ENCODE measurements at places on chromosomes 11 and 22. TPM values are rescaled to one million over a fixed set of nuclear protein-coding genes. Genes with fewer than 3 reads are reported as not detected.

- no peak for DNase-seq
Measured at GRCh38 chr11:65536412-65537295, 11.8 kb downstream of the SCYL1 start.

DNA sequence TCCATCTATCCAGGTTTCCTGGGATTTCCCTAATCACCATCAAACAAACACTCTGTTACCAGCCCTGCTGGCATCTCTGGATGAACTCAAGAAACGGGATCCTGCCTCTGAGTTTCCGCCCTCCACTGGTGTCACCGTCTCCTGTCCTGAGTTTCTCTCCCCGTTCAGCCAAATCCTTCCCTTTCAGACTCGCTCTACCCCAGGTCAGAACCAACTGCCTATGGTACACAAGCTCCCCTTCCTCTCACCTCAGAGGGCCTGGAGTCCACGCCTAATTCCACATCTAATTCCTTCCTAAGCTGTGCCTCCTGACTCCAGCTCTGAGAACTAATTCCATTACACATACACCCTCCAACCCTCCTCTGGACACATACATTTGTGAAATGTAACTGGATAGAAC, 96.1 kb downstream of the SHANK2 start:
- no peak for DNase-seq

DNA sequence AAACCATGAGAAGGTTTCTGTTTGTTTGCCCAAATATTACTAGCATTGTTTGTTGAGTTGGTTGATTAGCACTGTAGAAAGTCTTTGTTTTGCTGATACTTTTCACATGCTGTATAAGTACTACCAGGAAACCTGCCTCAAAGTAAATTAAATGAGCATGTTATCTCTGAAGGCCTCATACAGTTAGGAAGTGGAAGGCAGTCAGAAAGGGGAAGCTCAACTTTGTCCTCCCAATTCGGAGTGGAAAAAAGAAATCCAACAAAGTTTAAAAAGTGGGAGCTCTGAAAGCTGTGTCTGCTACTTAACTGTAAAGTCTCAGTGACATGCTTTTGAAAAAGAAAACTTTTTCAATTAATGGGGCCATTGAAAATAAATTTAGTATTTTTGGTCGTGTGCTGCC, 188.3 kb upstream of the BLID start:
- DNase-seq, result no peak

The CDC45 gene
- 7.6 TPM for total RNA-seq

GRCh38 chr11:4960877-4961276, 5.4 kb upstream of the OR51A2 start:
- no peak for DNase-seq

- no peak for DNase-seq
Measured at GRCh38 chr11:26027887-26028286, 304.0 kb upstream of the ANO3 start.

GRCh38 chr11:67505605-67506396, 638 bp upstream of the PITPNM1 start:
- DNase-seq, result peak; percentile 92

The MUC15 gene
- not detected for total RNA-seq

The RASGRP2 gene
- 29.5 TPM for total RNA-seq

- DNase-seq, result no peak
Measured at GRCh38 chr11:32109138-32109537, 18.3 kb downstream of the RCN1 start.

- DNase-seq, result peak; percentile 24
Measured at GRCh38 chr11:61011229-61011870, 39.9 kb downstream of the CD6 start.

- no peak for DNase-seq
Measured at GRCh38 chr11:71263386-71263785, 11.0 kb upstream of the SHANK2 start.

DNA sequence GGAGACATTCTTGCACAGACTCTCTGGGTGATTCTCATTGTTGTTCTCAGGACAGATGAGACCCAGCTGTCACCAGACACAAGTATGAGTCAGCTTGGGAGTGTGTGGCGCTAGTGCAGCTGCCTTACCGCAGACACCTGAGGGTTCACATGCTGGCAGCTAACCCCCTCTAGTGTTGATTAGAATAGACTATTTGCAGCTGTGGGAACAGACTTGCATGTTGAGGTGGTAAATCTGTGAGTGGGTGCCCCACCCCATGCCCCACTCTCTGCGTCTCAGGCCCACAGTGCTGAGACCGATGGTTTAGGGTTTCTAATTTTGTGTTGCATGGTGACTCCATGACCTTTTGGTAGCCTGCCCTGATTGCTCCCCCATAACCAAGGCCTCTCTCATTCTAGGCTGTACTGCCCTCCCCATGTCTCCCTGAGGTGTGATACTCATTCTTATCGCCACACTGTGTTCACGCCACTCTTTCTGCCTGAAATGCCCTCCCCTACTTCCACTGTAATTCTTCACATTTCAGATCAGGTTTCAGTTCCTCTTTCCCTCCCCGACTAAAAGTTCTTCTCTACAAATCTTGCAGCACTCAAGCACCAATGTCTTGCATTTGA, 73.7 kb upstream of the KIRREL3 start:
- DNase-seq, result peak; percentile 34

- no peak for DNase-seq
Measured at GRCh38 chr11:127862406-127862805, 725.0 kb downstream of the ETS1 start.

GRCh38 chr11:18706330-18707243, 8.0 kb downstream of the TMEM86A start:
- peak; percentile 56 for DNase-seq

The KIAA0930 gene
- total RNA-seq, result 21.5 TPM

- no peak for DNase-seq
Measured at GRCh38 chr11:124736736-124737135, 3.0 kb upstream of the NRGN start.

- DNase-seq, result peak; percentile 65
Measured at GRCh38 chr11:72573072-72573854, 101.0 kb downstream of the PDE2A start.

The PYGM gene
- 246 TPM for total RNA-seq

DNA sequence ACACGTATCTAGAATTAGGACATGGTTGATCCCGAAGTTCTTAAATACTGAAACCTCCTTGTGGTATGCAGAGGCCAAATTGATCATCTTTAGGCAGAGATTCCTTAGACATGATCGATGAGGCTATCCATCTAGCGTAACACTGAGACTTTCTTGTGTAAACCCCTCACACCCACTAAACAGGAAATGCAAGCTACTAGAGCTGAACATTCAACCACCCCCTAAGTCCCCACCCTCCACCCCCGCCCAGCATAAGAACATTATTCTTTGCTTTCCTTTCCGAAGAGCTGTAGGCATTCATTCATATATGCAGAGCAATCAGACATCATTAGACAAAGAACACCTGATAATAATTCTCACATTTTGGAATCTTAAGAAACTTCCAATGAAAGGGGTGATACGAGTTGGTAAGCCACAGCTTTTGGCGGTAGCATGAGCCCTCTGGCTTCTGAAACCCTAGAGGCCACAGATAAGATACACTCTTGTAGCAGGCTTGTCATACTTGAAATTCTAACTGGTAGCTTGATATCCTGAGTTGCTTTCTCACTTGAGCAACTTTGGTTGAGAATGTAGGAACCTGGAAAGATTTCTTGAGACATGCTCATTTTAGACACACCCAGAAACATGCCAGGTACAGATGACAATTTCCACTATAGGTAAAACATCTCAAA, 42.2 kb downstream of the FLI1 start:
- DNase-seq, result no peak

DNA sequence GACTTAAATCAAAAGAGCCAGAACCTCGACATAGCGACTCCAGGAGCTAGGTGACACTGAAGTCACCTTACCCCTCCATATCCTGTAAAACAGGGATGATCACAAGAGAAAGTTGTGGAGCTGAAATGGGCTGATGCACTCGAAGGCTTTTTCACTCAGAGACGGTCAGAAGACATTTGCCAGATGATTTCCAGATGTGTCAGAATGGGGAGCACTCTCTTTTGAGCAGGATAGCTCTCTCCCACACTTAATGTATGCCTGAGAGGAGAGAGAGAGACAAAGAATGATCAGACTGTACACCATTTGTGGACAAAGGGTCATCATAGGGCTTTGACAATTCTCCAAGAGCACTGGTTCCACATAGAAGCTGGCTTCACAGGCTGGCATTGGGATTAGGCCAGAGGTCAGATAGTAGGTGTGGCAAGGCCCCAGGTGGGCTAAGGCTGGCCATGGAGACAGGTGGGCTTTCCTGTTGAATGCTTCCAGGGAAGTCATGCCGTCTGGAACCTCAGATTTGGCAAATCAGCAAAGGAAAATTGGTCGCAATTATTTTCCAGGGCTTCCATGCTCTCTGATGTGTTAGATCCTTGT, 42.3 kb upstream of the ETS1 start:
- no peak for DNase-seq

GRCh38 chr11:83035070-83035854, 36.4 kb downstream of the RAB30 start:
- DNase-seq, result peak; percentile 49

The RIMBP3C gene
- 3.2 TPM for total RNA-seq

DNA sequence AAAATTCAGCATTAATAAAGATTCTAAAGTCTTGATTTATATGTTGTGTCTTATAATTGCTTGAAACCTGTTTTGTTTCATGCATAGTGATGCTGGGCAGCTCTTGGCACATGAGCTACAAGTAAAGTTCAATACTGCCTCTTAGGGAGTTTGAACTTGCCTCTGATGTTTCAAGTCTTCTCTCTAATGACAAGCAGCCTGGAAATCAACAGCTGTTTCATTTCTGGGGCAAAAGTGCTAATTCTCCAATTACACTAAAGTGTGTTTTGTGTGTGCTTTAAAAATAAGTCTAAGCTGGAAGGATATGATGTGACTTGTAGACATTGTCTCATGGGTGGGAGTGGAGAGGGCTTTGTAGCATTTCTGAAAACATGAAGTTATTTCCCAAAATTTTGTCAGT, 23.7 kb upstream of the SESN3 start:
- DNase-seq, result no peak

DNA sequence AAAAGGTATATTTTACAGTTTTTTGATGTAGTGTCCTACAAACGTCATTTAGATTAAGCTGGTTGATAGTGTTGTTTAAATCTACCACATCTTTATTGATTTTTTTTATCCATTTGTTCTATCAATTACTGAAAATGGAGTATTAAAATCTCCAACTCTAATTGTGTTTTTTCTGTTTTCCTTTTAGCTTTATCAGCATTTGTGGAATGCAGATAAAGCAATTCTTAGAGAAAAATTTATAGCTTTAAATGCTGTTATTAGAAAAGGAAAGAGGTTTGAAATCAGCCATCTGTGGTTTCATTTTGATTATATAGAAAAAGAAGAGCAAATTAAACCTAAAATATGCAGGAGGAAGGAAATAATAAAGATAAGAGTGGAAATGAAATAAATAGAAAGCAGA, 39.4 kb upstream of the CBX6 start:
- no peak for DNase-seq

The ESAM gene
- 1.5 TPM for total RNA-seq

The MS4A4E gene
- not detected for total RNA-seq

DNA sequence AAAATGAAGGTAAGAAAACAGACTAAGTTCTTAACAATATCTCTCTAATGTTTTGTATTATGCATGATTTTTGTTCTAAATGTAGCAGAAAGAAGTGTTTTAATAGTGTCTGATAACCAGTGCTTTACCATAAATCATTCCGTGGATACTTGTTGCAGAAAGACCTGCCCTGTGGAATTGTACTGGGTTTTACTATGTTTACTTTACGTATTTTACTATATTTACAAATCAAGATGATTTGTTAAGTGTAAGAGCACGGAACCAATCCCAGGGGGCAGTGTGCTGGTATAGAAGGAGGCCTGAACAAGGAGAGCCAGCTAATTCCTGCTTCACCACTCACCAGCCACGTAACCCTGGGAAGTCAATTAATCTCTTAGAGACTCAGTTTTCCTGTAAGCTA, 1.4 kb downstream of the HTR3B start:
- DNase-seq, result peak; percentile 17

GRCh38 chr11:12105471-12105870, 4.9 kb upstream of the MICAL2 start:
- no peak for DNase-seq

- DNase-seq, result no peak
Measured at GRCh38 chr11:72588421-72589410, 85.5 kb downstream of the PDE2A start.

The ST14 gene
- total RNA-seq, result 0.12 TPM

DNA sequence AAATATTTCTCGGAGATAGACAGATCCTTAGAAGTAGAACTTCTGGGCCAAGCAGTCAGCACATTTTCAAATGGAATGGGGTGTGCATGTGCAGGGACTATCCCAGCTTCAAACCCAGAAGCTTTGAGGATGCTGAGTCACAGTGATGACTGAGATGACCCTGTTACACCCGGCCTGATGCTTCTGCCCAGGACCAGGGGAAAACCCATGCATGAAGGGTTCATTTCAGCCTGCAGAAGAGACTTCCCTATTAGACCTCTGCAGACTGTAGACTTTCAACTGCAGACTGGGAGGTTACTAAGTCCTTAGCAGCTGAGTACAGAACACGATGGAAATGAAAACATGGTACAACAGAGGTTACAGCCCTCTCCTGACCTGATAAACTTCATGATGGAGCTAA, 3.6 kb upstream of the OR2AT4 start:
- DNase-seq, result no peak

The OR2AT4 gene
- not detected for total RNA-seq

The EXPH5 gene
- total RNA-seq, result 5.6 TPM

The PPP1CA gene
- total RNA-seq, result 142 TPM

DNA sequence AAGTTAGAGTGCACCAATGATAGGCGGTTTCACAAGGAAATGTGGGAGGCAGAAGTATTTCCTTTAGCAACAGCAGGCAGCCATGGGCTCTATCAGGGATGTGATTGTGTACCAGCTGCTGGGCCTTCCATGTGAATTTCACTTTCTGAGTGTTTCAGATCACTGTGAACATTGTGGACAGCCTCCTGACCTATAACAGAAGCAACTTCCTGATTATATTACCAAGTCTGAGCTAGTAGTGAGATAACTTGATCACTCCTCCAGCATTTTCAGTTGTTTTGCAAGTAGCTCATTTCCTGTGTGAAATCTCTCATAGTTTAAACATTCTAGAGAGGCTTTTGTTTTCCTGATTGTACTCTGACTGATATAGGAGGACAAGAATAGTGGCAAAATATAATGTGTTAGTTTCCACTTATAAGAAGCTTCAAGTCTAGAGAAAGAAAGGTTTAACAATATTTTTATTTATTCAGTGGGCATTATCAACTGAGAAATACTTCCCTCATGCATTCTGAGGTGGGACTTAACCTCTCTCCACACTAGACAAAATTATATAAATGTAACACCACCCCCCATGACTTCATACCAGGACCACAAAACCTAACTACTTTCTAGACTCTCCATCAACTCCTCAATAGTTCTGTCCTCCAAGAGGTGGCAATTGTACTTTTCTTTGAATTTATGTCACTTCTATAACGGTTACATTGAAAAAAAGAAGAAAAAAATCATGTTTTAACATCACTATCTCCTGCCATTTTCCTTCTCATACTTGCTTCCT, 184.2 kb upstream of the LUZP2 start:
- DNase-seq, result peak; percentile 94

The YPEL4 gene
- total RNA-seq, result 0.70 TPM

The TSPAN32 gene
- 22.4 TPM for total RNA-seq

The C11orf86 gene
- not detected for total RNA-seq

The JAML gene
- not detected for total RNA-seq

The PARVG gene
- 0.33 TPM for total RNA-seq

All from cardiac muscle cell (in vitro differentiated cells and primary cell).